ENCODE measurements at places on chromosomes 1 and 21. TPM values are rescaled to one million over a fixed set of nuclear protein-coding genes. Genes with fewer than 3 reads are reported as not detected.

DNA sequence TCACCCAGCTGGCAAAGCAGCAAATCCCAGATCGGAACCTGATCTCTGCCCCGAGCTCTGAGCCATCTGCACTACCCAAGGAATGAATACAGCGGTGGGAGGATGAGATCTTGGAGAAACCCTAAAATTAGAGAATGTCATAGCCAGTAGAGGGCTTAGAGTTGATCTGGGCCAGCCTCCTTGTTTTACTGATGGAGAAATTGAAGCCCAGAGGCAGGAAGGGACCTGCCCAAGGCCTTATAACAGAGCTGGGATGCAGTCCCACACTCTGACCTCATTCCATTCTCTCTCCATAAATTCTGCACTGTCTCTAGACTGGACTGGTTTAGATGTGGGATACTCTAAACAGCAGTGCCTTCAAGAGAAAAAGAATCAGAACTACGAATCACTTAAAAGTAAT, 4.8 kb upstream of the SFN start:
- DNase-seq = no peak

GRCh38 chr1:53143527-53143926, 1.1 kb upstream of the SLC1A7 start:
- DNase-seq = no peak

The SPATA21 gene
- not detected for total RNA-seq

The PLA2G5 gene
- total RNA-seq = not detected

The ZNF697 gene
- 7.1 TPM for total RNA-seq

GRCh38 chr1:220742520-220742919, 5.6 kb upstream of the MTARC2 start:
- no peak for DNase-seq

GRCh38 chr21:42653231-42654061, at the start of gene PDE9A:
PDE9A (plus strand) TSS chr21:42653621; CDS start chr21:42653815, 194 bp downstream.
- DNase-seq = no peak

GRCh38 chr1:215590779-215591491, 23.8 kb downstream of the KCTD3 start:
- no peak for DNase-seq

DNA sequence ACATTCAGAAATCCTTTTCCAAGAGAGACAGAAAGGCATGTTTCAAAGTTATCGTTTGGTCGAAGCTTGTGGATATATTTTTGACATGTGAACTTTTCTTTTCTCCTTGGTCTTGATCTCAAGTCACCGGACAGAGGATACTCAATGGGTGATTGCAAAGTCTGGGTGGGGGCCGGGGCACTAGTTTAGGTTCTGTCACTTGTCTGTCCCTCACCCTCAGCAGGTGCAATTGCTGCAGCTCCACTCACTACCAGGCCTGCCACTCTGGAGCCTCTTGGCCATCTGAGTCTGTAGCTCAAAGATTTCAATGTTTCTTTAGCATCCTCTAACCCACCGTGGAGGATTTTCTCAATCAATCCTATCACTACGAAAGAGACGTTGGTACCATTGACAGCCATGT, 246.0 kb upstream of the C1orf174 start:
- no peak for DNase-seq

The DCDC2B gene
- total RNA-seq = not detected

GRCh38 chr21:34700605-34701004, 31.8 kb downstream of the CLIC6 start:
- no peak for DNase-seq

- no peak for DNase-seq
Measured at GRCh38 chr1:51192213-51192843, 43.7 kb upstream of the RNF11 start.

The SIPA1L2 gene
- total RNA-seq = 5.2 TPM

The MANEAL gene
- 29.7 TPM for total RNA-seq

The RIPPLY3 gene
- 1.2 TPM for total RNA-seq

DNA sequence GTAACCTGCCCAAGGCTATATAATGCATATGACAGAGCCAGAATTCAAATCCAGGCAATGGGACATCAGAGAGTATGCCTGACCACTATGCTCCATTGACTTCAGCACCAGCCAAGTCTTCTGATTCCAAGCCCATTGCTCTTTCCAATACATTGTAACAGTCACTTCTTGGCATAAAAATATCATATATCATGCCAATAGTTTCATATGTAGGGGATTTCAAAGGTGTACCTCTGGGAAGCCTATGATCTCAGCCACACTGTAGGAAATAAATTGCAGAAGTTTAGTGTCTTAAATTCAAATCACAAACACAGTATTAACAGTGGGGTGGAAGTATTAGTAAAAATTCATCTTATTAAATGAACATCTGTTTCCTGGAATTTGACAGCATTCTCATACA, 30.0 kb upstream of the ROR1 start:
- no peak for DNase-seq

DNA sequence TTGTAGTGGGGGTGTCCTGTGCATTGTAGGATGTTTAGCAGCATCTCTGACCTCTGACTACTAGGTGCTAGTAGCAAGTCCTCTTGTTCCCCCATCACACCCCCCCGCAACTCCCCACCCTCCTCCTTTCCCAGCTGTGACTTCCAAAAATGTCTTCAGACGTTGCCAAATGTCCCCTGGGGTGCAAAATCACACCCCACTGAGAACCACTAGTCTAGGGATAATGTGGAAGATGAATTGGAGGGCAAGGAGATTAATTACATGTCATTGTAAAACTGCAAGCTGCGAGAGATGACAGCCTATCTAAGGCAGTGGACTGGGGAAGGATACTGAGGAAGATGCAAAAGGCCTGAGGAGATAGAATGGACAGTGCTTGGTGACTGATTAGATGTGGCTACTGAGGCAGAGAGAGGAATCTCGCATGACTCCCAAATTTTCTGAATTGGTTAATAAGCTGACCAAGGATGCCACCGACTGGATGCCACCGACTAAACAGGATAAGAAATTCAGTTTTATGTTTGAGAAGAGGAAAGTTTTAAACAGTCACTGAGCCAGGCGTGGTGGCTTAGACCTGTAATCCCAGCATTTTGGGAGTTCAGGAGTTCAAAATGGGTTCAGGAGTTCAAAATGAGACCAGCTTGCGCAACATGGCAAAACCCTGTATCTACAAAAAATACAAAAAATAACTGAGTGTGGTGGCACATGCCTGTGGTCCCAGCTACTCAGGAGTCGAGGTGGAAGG, 3.1 kb upstream of the JAK1 start:
- DNase-seq = no peak

DNA sequence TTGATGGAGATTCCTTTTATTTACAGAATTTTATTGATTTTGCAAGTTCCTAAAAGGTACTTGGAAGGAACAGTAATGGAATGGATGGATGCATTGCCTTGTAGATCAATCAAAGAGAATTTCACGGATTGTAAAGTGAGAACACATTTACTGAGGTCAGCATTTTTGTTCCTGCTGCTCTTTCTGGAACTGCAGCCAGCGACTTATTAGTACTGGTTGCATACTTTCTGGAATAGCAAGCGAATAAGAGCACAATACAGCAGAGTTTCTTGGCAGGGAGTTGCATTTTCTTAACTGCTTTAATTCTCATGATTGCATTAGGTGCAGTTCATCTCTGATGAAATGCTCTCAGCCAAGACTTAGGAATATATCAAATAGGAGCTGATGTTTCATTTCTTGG, 106.1 kb upstream of the CHODL start:
- no peak for DNase-seq

GRCh38 chr21:46374761-46375389, 50.9 kb downstream of the PCNT start:
- DNase-seq = no peak

DNA sequence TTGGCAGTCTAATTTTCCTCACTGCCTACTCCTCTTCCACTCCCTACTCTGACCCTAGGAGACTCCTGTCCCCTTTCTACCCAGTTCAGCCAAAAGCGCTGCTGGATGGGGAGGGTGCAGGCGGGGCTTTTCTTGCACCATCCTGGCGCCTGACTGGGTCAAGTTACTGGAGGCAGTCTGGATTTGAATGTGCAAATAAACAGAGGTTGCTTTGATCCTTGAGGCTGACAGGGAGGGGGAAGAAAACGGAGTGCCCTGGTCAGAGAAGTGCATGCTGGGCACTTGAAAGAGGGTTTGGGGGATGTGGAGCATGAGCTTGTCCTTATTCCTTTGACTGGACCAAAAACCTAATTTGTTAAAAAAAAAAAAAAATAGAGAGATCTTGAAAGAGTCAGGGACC, 76.8 kb upstream of the SOX13 start:
- DNase-seq = no peak

GRCh38 chr1:156691665-156692440, 13.5 kb downstream of the CRABP2 start:
- no peak for DNase-seq

DNA sequence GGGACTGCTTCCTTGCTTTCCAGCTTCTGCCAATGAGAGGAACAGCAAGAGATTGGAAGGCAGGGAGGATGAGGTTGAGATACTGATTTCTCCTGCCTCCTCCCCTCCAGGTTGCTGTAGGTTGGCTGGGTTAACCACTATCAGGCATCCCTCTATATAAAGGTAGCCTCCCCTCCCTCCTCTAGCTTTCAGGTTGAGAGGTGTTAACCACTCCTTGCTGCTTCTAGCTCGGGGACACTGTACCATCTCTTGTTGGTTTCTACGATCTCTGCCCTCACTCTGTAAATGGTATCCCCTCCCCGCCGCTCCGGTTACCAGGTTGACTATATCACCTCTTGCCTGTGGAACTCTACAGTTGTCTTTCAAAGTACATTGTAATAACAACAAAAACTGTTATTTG, 16.7 kb downstream of the LPAR3 start:
- no peak for DNase-seq

The MYOC gene
- total RNA-seq = not detected

GRCh38 chr1:115006191-115006590, 23.4 kb upstream of the TSHB start:
- no peak for DNase-seq

The PTPN22 gene
- total RNA-seq = not detected

The CDC7 gene
- 30.1 TPM for total RNA-seq

GRCh38 chr21:44704636-44705001, 6.8 kb downstream of the TSPEAR start:
- no peak for DNase-seq

- DNase-seq = no peak
Measured at GRCh38 chr1:92961131-92961895, at the start of gene DIPK1A. DIPK1A (minus strand) TSS chr1:92961462; CDS start chr1:92961429, 33 bp downstream.

DNA sequence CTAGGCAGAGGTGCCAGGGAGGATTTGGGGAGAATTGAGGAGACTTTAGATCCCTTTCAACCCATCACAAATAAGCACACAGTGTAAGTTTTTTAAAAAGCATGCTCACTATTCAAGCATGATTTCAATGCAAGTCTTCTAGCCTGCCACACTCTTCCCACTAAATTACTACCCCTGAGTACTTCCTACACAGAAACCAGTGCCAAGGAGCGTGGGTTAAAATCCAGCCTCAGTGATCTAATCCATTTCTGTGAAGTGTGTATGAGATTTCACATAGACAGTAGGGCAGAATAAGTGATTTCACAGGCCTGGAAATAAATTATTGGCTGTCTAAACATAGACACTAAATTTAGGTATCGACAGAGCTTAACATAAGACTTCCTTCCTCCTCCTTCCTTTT, 142.9 kb upstream of the ATP1B1 start:
- no peak for DNase-seq

- no peak for DNase-seq
Measured at GRCh38 chr1:88877382-88877825, 14.0 kb downstream of the GTF2B start.

DNA sequence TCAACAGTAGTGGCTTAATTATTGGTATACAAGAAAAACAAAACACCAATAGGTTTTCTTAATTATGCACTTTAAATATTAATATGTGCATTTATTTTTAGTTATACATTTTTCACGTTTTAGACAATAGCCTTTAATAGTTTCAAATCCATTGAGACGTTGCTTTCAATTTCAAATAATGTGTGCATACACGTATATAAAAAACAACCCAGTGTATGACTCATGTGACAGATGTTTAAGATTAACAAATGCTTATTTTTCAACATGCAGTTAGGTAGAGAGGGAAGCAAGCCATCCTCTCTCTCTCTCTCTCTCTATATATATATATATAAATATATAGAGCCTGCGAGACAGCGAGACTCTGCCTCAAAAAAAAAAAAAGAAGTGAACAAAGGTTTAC, 24.3 kb downstream of the EYA3 start:
- DNase-seq = no peak

All from Panc1 (cell line).